ENCODE measurements at places on chromosomes 5 and 9.

DNA sequence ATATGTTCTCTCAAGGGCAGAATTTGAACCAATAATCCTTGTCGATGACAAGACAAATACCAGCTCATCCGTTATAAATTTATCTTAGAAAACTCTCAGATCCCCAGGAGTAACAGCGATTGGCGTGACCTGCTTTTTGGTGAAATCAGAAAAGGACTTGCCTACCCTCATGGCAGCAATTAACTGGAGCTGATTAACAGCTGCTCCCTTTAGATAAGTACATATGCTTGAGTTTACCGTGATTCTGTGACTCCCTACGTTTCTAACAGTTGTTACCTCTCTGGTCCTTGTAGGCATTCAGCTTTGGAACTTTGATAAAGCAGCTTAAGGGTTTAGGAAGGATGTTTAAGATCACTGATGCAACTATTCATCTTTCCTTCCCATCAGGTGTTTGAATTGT, 2.6 kb downstream of the INVS start:
- DNase-seq: no peak

GRCh38 chr5:136037001-136037705, 8.4 kb downstream of the TGFBI start:
- peak; percentile 87 for DNase-seq

DNA sequence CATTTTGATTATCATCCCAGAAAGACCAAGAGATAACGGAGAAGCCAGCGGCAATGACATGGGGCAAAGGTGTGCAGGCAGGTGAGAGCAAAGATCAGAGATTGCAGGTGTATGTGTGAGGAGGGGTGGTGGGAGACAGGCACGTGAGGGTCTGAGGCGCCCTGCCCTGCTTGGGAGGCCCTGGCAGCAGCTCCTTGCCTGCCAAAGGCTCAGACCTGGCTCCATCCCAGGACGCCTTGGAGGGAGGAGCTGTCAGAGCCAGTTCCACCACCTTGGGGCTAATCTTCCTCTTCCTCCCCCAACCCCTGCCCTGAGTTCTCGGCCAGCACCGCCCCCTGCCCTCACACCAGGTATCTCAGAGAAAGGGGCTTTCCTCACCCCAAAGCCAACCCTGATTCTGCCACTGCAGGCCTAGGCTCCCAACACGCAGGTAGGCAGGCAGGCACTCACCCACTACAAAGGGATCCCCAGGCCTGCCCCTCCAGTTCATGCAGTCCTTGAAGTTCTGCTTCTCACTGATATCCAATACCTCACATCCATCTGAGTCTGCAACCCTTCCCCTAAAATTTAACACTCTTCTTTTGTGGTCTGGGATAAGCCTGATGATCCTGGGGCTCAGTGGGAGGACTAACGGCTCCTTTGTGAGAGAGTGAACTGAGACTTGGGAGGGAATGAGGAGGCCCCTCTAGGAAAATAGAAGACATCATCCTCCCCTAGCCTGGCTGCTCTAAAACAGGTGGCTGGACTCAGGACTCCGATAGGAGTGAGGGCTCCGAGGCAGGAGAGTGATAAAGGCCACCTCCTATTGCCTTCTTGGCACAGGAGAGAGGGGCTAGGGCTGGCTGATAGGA, 1.8 kb downstream of the AQP3 start:
- DNase-seq: no peak

GRCh38 chr5:80147119-80147815, 108.6 kb downstream of the SERINC5 start:
- no peak for DNase-seq

- peak; percentile 53 for DNase-seq
Observed at GRCh38 chr9:16341177-16341576, 529.3 kb downstream of the BNC2 start.
